ENCODE measurements at places on chromosomes 5 and 9.

GRCh38 chr5:177364159-177364962 lies 6.6 kb downstream of the RGS14 start:
- H3K36me3 ChIP-seq: no peaks in the 10 kb centered on the region
- no peak for DNase-seq
- H3K27me3 ChIP-seq: no peaks in the 10 kb centered on the region
- H3K27ac ChIP-seq: no peak overlapping the region
- H3K4me1 ChIP-seq: peaks cover 18% of the 10 kb centered on the region

GRCh38 chr9:28136113-28136512 lies 562.8 kb upstream of the C9orf72 start:
- no peak overlapping the region for H3K27ac ChIP-seq
- DNase-seq: no peak
- H3K36me3 ChIP-seq: no peaks in the 10 kb centered on the region
- H3K27me3 ChIP-seq: no peaks in the 10 kb centered on the region
- H3K4me3 ChIP-seq: no peak overlapping the region
- peaks cover 6% of the 10 kb centered on the region for H3K4me1 ChIP-seq

DNA sequence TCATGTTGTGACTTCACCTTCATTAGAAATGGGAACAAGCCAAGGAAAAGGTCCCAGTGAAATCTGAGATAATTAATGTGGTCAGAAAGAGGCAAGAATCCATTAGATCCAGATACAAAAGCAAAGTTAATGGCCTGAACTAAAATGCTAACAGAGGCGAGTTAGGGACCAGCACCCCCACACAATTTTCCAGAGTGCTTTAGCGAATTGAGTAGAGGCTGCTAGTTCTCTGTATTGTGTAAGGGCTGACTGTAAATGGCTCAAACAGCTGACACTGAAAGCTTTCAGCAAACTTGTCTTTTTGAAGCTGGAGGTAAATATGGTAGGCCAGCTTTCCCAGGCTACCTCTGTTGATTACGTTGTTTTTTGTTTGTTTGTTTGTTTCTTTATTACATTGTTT lies 75.5 kb downstream of the CSNK1A1 start:
- H3K4me3 ChIP-seq: no peak overlapping the region
- H3K36me3 ChIP-seq: no peaks in the 10 kb centered on the region
- no peaks in the 10 kb centered on the region for H3K4me1 ChIP-seq
- H3K27ac ChIP-seq: no peak overlapping the region

- peaks cover 5% of the 10 kb centered on the region for H3K4me1 ChIP-seq
- DNase-seq: no peak
- no peaks in the 10 kb centered on the region for H3K27me3 ChIP-seq
- no peaks in the 10 kb centered on the region for H3K36me3 ChIP-seq
- no peak overlapping the region for H3K4me3 ChIP-seq
- no peak overlapping the region for H3K27ac ChIP-seq
Observed at GRCh38 chr5:174608631-174609097, 115.7 kb upstream of the MSX2 start.

- H3K36me3 ChIP-seq: no peaks in the 10 kb centered on the region
- H3K4me3 ChIP-seq: no peak overlapping the region
- DNase-seq: no peak
- no peak overlapping the region for H3K27ac ChIP-seq
- no peaks in the 10 kb centered on the region for H3K27me3 ChIP-seq
Observed at GRCh38 chr9:112384690-112385089, 4.8 kb downstream of the HSDL2 start.

GRCh38 chr9:137426018-137426681 lies 3.0 kb downstream of the NOXA1 start:
- no peak overlapping the region for H3K27ac ChIP-seq
- H3K27me3 ChIP-seq: peaks cover 15% of the 10 kb centered on the region
- H3K4me1 ChIP-seq: peaks cover 3% of the 10 kb centered on the region
- no peaks in the 10 kb centered on the region for H3K36me3 ChIP-seq
- H3K4me3 ChIP-seq: no peak overlapping the region
- no peak for DNase-seq

DNA sequence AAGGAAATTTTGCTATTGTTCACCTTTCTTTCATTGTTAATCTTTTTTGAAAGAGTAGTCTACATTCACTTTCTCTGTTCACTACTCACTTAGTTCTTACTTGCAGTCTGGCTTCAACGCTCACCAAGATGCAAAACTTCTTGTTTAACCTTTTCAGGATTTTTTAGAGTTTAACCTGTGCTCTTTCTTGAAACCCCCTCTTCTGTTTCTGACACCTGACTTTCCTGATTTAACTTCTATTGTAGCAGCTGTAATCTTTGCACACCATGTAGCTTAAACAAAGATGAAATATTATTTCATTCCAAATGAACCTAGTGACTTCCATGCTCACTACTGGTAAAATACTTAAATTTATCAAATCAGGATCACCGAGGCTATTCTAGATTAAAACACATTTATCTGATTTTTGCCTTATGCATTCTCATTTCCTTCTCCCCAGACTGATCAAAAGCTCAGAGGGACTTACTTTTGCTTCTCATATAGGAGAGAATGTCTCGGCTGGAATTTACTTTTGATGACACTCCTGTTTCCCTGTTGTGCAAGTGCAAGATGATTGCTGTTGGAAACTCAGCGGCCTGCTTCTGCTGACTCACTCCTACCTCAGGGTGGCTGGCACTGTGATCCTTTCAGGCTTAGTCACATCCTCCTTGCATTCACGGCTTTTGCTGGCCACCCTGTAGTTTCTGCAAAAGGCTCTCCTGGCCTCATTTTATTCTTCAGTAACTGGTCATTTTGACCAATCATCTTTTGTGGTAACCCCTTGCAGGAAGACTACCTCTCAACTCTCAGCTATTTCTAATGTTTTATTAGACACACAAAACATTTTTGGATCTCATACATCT lies 109.3 kb upstream of the IFNE start:
- H3K27ac ChIP-seq: no peak overlapping the region
- H3K4me1 ChIP-seq: no peaks in the 10 kb centered on the region
- no peak for DNase-seq

GRCh38 chr5:9477537-9477936 lies 68.3 kb downstream of the SEMA5A start:
- no peaks in the 10 kb centered on the region for H3K36me3 ChIP-seq
- H3K27ac ChIP-seq: no peak overlapping the region
- no peak overlapping the region for H3K4me3 ChIP-seq
- H3K4me1 ChIP-seq: no peaks in the 10 kb centered on the region
- no peaks in the 10 kb centered on the region for H3K27me3 ChIP-seq

DNA sequence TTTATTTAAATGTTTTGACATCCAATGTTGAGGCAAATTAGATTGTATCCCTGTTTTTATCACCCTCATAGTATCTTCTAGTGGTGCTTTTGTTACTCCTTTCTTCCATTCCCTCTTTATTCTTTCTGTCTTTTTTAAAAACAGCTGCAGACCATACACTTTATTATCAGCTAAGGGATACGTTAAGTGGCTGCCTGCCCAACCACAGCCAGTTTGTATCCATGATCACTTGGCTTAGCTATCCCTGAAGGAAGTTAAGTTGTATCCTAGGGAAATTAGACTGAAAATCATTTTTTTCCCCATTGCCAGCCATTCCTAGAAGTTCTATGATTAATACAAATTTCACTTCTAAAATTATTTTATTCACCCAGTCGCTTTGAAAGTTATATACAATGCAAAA lies 1032.7 kb downstream of the NR2F1-AS1 start:
- H3K36me3 ChIP-seq: no peaks in the 10 kb centered on the region
- no peaks in the 10 kb centered on the region for H3K27me3 ChIP-seq
- DNase-seq: no peak

DNA sequence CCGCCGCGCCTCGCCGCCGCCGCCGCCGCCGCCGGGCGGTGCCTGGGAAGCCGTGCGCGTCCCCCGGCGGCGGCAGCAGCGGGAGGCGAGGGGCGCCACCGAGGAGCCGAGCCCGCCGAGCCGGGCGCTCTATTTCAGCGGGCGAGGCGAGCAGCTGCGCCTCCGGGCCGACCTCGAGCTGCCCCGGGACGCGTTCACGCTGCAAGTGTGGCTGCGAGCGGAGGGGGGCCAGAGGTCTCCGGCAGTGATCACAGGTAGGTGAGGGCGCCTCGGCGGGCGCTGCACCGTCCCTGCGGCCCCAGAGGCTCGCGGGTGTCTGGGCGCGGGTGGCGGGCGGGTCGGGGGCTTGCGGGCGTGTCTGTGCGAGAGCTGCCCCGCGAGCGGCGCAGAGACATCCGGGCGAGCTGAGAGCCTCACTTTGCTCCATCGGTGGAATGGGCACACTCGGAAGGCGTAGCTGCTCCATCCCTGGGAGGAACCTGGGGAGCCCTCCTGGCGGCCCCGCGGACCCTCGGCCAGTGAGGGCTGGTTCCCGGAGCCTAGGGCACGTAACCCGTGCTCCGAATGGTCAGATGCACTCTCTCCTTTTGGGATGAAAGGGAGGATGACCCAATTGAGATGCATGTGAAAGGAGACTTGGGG lies 864 bp downstream of the PAPPA start:
- no peaks in the 10 kb centered on the region for H3K27me3 ChIP-seq
- H3K4me1 ChIP-seq: peaks cover 24% of the 10 kb centered on the region
- H3K27ac ChIP-seq: no peak overlapping the region

DNA sequence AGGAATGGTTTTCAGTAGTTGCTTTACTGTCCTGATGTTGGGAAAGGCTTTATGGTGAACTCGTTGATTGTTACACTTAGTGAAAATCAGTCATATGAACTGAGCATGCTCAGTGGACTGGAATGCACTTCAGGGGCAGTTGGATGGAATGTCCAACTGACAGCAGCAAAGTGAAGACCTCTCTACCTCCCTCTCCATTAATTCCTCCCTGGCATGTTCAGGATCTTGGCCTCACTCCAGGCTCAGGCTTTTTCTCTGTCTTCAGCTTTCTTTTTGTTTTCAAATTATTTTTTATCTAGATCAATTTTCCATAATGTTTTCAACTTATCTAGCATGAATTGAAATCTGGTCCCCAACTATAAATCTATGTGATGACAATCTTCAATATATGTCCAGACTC lies at the start of gene MROH2B:
Gene MROH2B, minus strand, starts transcription at position 101 of the 400 bp plus-strand sequence. CDS start 490 bp downstream, outside the sequence.
- H3K27me3 ChIP-seq: no peaks in the 10 kb centered on the region
- no peaks in the 10 kb centered on the region for H3K4me1 ChIP-seq
- no peak for DNase-seq
- H3K4me3 ChIP-seq: no peak within 1 kb of the TSS

GRCh38 chr5:74407701-74408100 lies 232.8 kb downstream of the ENC1 start:
- no peak overlapping the region for H3K4me3 ChIP-seq
- H3K36me3 ChIP-seq: no peaks in the 10 kb centered on the region
- no peak for DNase-seq
- H3K27ac ChIP-seq: no peak overlapping the region
- no peaks in the 10 kb centered on the region for H3K27me3 ChIP-seq
- peaks cover 23% of the 10 kb centered on the region for H3K4me1 ChIP-seq

DNA sequence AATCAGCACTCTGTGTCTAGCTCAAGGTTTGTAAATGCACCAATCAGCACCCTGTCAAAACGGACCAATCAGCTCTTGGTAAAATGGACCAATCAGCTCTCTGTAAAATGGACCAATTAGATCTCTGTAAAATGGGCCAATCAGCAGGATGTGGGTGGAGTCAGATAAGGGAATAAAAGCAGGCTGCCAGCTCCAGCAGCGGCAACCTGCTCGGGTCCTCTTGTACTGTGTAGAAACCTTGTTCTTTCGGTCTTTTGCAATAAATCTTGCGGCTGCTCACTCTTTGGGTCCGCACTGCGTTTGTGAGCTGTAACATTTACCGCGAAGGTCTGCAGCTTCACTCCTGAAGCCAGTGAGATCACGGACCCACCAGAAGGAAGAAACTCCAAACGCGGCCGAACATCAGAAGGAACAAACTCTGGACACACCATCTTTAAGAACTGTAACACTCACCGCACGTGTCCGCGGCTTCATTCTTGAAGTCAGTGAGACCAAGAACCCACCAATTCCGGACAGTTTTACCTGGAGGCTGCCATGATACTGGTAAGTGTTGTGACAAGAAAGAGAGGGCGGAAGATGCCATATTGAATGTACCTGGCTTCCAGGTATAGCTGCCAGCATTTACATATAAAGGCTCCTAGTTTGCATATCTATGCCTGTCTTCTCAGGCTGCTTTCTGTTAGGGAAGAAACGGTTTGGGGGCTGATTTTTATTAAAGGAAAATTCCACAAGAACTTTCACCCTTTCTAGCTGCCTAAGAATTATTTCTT lies 758.5 kb upstream of the CTNND2 start:
- H3K4me3 ChIP-seq: no peak overlapping the region
- H3K4me1 ChIP-seq: no peaks in the 10 kb centered on the region
- H3K27me3 ChIP-seq: peaks cover 6% of the 10 kb centered on the region
- H3K36me3 ChIP-seq: no peaks in the 10 kb centered on the region

- no peaks in the 10 kb centered on the region for H3K36me3 ChIP-seq
- no peak for DNase-seq
- peaks cover 14% of the 10 kb centered on the region for H3K4me1 ChIP-seq
Observed at GRCh38 chr9:70411121-70411929, 3.1 kb downstream of the KLF9 start.

- no peaks in the 10 kb centered on the region for H3K27me3 ChIP-seq
- DNase-seq: no peak
- no peak overlapping the region for H3K4me3 ChIP-seq
- no peaks in the 10 kb centered on the region for H3K4me1 ChIP-seq
- no peak overlapping the region for H3K27ac ChIP-seq
Observed at GRCh38 chr9:108612513-108612912, 243.3 kb downstream of the ACTL7B start.

DNA sequence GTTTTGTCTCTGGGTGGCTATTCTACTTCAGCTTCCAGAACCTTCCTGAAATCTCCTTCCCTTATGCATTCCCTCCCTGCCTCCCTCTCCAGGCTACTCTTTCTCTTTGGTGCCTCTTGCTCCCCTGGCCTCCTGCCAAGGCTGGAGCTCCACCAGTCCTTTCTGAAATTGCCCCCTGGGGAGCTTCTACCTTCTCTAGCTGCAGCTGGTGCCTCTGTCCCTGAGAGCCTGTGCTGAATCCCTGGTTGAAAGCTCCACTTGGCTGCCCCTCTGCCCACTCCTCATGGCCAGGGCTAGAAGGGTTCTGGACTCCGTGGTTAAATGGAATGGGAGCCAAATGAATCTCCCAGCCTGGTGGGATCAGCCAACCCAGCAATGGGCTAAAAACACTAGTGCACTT lies 80.1 kb downstream of the COL15A1 start:
- H3K27me3 ChIP-seq: no peaks in the 10 kb centered on the region
- no peaks in the 10 kb centered on the region for H3K4me1 ChIP-seq
- DNase-seq: no peak
- H3K4me3 ChIP-seq: no peak overlapping the region
- no peaks in the 10 kb centered on the region for H3K36me3 ChIP-seq

DNA sequence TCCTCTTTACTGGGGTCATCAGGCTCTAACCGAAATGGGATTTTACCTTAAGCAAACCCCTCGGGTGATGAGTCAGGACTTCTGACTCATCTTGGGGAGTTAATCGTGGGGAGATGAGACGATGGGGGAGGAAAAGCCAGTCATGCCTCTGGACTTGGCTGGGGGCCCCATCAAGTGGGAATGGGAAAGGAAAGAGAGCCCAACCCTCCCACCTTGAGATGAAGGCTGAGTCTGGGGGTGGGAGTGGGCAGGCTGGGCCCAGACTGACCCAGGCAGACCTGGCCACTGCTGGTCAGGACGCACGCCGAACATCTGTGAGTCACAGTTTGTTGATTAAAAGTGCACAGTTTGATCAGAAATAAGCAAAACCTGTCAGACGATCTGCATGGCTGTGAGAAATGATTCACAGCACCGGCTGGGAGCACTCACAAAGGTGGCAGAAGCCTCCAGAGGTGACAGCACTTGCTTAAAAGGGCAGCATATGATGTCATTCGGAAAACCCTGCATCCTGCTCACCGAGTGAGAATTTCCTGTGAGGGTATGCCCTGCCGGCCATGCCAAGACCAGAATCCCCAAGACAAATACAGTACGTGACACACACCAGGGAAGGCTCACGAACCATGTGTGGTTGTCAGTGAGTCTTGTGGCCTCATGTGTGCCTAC lies 50.0 kb upstream of the SLC25A51 start:
- no peaks in the 10 kb centered on the region for H3K27me3 ChIP-seq
- H3K27ac ChIP-seq: no peak overlapping the region
- no peak overlapping the region for H3K4me3 ChIP-seq
- no peak for DNase-seq
- H3K4me1 ChIP-seq: peaks cover 2% of the 10 kb centered on the region
